Esophagus mucosa (tissue), 1 donor: ENCODE measurements at places on chromosomes 13 and 19. TPM values are rescaled to one million over a fixed set of nuclear protein-coding genes. Genes with fewer than 3 reads are reported as not detected.

Gene SIGLEC9
- total RNA-seq, result 0.48 TPM

Gene LINGO3
- not detected for total RNA-seq

Gene THSD8
- 9.7 TPM for total RNA-seq

Gene CELF5
- not detected for total RNA-seq

Gene ZNF30
- total RNA-seq, result 1.4 TPM

Gene GNA15
- total RNA-seq, result 105 TPM

Gene CEACAM7
- total RNA-seq, result 71.9 TPM

Gene TUBA3C
- not detected for total RNA-seq

Gene PSG5
- total RNA-seq, result not detected

Gene ZNF490
- 5.2 TPM for total RNA-seq

Gene PLVAP
- total RNA-seq, result 22.6 TPM

Gene LILRB4
- total RNA-seq, result 0.48 TPM

Gene LRFN3
- 7.7 TPM for total RNA-seq

Gene KIRREL2
- 0.24 TPM for total RNA-seq
